ENCODE measurements at places on chromosomes 1 and 21.

DNA sequence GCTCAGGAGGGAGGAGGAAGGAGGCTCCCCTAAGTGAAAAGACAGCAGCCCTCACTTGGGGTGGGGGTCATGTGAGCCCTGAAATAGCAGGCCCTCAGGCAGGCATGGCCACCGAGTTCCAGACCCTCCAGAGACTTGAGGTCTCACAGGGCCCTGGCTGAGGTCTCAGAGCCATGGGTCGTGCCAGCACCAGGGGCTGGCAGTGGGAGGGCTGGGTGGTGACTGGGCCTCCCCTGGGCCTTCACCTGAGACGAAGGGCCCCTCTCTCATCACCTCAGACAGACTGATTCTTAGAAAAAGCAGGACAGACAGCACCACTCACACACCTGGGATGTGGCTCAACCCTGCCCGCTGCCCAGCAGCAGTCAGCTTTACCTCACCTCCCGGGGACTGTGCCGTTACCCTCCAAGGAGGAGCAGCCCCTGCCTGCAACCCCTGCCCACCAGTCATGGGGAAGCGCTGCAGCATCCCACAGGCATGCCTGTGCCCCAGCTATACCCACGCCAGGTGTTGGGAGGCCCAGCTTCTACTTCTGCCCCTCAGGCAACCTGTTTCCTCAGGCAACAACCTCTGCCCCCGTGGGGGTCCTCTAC lies 42.6 kb upstream of the LRP8 start:
- no peak for DNase-seq

DNA sequence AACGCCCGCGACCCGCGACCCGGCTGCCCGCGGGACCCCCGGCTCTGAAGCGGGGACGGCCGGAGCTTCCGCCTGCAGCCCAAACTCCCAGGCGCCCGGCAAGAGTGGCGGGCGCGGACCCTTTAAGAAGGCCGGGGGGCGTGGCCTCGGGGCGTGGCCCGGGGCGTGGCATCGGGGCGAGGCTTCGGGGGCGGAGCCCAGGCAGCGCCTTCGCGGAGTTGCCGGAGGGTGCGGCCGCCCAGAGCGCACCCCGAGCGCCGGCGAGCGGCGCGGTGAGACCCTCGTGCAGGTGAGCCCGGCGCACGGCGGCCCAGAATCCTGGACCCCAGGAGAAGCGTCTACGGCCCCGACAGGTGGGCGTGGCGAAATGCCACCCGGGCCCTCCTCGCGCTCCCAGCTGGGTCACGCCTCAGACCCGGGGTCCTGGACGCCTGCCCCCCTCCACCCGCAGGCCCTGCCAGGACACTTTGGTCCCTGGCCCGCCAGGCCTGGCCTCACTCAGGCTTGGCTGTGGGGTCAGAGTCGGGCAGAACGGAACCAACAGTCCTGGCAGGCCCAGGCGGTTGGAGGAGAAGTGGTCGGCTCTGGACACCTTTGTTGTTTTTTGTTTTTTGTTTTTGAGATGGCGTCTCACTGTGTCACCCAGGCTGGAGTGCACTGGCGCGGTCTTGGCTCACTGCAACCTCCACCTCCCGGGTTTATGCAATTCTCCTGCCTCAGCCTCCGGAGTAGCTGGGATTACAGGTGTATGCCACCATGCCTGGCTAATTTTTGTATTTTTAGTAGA lies 14.4 kb downstream of the RNF223 start:
- DNase-seq, result peak; percentile 97

DNA sequence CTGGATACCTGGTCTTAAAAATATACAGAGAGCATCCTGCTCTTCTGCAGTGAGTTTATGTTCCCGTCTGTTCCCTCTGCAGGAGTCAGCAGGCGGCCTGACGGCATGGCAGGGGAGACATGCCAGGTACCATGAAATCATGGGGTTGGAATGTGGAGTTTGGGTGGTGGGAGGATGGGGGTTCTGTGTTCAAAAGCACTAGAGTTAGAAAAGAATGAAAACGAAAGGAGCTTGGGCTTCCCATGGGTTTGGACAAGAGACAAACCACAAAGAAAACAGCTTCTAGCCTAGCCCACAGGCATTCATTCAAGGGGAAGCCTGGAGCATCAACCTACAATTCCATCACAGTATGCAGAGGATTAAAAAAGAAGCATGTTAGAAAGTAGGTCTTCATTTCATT lies 59.9 kb downstream of the WARS2 start:
- no peak for DNase-seq

GRCh38 chr1:12143631-12144155 lies 23.1 kb upstream of the TNFRSF1B start:
- no peak for DNase-seq

DNA sequence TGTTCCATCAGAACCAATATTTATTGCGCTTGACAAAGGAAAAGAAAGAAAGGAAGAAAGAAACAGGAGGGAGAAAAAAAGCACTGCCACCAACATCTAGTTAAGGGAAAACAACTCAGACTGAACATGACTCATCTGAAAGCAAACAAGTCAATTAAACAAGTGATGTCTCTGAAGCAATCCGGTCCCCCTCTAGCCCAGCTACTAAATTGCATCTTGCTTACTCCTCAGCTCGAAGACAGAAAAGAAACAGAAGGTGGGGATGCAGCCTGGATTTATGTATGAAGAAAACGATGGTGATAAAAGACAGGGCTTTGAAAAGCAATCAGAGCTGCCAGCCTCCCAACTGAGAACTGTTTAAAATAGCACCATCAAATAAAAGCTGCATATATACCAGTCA lies 188.2 kb downstream of the OMA1 start:
- no peak for DNase-seq

Measured in GM18507 (cell line).